ENCODE measurements at places on chromosomes 6 and 20.

GRCh38 chr20:2132461-2132901 lies 30.9 kb downstream of the STK35 start:
- no peak for DNase-seq

DNA sequence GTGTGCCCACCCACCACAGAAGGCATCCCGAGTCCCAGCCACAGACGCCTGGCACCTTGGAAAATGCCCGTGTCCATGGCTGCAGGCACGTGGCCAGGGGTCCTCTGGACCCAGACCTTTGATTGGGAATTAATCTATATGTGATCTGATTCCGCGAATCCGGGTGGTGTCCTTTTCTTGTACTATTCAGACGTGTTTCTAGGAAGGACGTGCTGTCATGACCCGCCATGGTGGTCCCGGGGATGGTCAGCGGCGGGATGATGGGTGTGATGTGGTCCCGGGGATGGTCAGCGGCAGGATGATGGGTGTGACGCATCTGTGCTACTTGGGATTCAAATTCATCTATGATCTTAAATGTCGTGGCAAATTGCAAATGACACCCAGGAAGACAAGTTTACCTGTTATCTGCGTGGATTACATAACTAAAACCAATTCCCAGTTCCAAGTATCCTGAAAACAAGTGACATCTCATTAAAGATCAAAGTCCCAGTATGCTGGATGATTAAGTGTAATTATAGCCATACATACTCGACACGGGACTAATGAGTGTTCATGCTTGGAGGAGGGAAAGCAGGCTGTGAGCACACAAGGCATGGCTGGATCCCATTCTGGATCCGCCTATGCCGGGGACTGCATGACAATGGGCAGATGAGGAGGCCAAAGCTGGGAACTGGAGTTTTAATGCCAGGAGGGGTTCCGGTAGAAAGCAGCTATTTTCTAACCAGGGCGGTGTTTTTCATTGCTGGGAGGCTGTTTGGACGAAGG lies 256.5 kb downstream of the TAF4 start:
- no peak for DNase-seq

- DNase-seq, result no peak
Measured at GRCh38 chr6:154767003-154767723, 33.9 kb downstream of the SCAF8 start.

- no peak for DNase-seq
Measured at GRCh38 chr6:149140137-149140909, 177.2 kb upstream of the TAB2 start.

Data from psoas muscle (tissue), 8 donors.